Endothelial cell of umbilical vein (primary cell): ENCODE measurements at places on chromosomes 3 and 15. TPM values are rescaled to one million over a fixed set of nuclear protein-coding genes. Genes with fewer than 3 reads are reported as not detected.

DNA sequence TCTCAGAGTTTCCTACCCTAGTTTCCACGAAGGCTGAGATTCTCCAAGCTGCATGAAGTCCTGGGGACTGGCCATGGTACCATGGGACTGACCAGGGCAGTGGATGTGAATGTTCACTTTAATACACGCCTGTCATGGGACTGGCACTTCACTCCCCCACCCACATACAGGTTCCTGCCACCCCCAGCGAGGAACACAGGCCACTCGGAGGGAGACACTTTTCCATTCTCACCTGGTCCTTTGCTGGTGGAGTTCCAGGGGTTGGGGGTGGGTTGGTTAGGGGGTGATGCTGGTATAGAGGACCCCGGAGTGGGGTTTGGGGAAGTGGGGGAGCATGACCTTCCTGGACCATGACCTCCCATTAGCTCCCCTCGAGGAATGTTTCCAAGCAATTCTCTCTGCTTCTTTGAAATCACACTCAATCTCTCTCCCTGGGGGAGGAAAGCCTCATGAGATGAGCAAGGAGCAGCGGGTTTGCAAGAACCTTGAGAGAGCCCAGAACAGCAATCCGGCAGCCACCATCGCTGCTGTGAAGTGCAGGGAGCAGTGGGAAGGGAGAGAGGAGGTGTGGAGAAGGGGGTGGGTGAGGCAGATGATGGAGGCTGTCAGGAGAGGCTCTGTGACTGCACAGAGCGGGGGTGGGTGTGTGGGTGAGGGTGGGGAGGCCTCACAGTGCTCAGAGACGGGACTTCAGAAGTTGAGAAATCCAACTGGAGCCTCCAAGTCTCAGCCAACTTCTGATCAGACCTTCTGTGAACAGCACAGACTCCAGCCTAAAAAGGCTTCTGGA, 69.7 kb downstream of the ADCY5 start:
- no peaks in the 10 kb centered on the region for H3K4me1 ChIP-seq
- H3K27me3 ChIP-seq: no peaks in the 10 kb centered on the region
- no peak overlapping the region for H3K4me3 ChIP-seq
- no peaks in the 10 kb centered on the region for H3K36me3 ChIP-seq
- no peak for DNase-seq
- H3K27ac ChIP-seq: no peak overlapping the region

- no peaks in the 10 kb centered on the region for H3K4me1 ChIP-seq
- H3K27ac ChIP-seq: no peak overlapping the region
- H3K27me3 ChIP-seq: no peaks in the 10 kb centered on the region
- no peak for DNase-seq
- H3K36me3 ChIP-seq: no peaks in the 10 kb centered on the region
- no peak overlapping the region for H3K4me3 ChIP-seq
These were observed 41.0 kb upstream of the TP63 start for GRCh38 chr3:189590223-189590622.

DNA sequence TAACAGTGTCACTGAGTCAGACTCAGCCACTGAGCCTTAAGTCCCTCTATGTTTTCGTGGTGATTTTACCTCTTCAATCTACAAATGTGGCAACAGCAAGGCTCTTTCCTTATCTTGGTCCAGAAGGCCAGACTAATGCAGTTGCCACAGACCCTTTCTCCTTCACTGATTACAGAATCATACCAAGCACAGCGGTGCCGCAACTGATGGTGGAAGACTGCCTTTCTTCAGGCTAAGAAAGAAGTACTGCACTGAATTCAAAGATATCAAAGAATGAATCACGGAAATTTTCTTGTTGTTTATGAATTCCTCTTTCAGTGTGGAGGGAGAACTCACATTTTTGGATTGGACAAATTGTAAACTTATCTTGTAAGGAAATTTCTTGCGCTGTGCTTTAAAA, 18.6 kb downstream of the DCP1A start:
- H3K36me3 ChIP-seq: peaks cover 3% of the 10 kb centered on the region
- H3K4me3 ChIP-seq: no peak overlapping the region
- H3K4me1 ChIP-seq: no peaks in the 10 kb centered on the region
- DNase-seq: no peak

DNA sequence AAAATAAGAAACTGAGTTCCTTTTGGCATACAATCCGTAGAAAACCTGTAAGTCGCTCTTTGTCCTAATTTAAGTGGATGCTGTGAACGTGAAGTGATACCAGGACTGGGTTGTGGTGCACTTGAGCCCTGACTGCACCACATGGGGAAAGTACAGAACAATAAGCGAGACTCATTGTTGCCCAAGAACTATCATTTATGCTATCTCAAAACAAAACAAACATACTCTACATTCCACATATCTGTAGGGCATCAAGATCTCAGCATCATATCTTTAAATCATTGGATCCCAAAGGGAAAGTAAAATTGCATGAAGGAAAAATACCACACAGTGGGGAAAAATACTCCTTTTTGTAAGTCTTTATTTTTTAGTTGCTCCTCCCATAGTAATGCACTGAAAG, 580.3 kb downstream of the MECOM start:
- H3K36me3 ChIP-seq: peaks cover 16% of the 10 kb centered on the region
- no peak overlapping the region for H3K4me3 ChIP-seq
- no peak overlapping the region for H3K27ac ChIP-seq
- DNase-seq: no peak
- H3K4me1 ChIP-seq: no peaks in the 10 kb centered on the region
- H3K27me3 ChIP-seq: no peaks in the 10 kb centered on the region

- no peak for DNase-seq
- H3K36me3 ChIP-seq: no peaks in the 10 kb centered on the region
These were observed 861.8 kb downstream of the SQOR start for GRCh38 chr15:46496491-46497115.

DNA sequence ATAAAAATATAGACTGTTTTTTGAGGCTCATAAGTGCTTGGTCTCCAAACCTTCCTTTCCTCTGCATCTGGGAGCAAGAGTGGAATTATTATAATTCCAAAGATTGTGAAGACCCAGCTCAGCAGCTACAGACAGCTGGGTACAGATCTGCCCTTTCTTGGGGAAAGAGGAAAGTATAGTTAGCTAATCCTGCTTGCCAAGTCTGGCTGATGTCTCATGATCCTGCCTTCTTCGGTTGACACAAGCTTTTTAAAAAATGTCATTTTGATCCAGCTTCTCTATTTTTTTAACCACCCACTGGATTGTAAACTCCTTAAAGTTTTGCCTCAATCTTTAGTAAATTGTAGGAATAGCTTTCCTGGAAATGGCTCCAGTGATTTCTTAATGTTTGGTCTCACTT, 181.1 kb downstream of the LRTM1 start:
- no peaks in the 10 kb centered on the region for H3K4me1 ChIP-seq
- no peak overlapping the region for H3K27ac ChIP-seq
- no peak overlapping the region for H3K4me3 ChIP-seq
- H3K27me3 ChIP-seq: no peaks in the 10 kb centered on the region
- H3K36me3 ChIP-seq: no peaks in the 10 kb centered on the region
- DNase-seq: no peak

DNA sequence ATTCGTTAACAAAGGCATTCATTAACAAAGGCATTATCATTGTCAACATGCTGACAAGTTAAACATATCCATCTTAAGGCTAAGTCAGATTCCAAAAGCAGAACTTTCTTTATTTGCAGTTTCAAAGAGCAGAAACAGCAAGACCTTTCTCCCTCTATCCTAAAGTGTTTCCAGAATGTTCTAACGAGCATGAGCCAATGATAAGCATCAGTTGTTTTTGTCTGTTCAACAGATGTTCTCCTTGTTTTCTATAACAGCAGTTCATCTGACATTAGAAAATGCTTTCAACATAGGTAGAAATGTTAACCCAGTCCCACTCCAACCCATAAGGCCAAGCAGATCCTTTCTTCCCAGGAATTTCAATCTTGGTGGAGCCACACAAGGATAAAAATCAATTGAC, 77.6 kb upstream of the POMGNT2 start:
- H3K4me3 ChIP-seq: no peak overlapping the region
- peaks cover 54% of the 10 kb centered on the region for H3K4me1 ChIP-seq
- no peaks in the 10 kb centered on the region for H3K27me3 ChIP-seq
- no peak overlapping the region for H3K27ac ChIP-seq
- no peak for DNase-seq

- no peaks in the 10 kb centered on the region for H3K4me1 ChIP-seq
- H3K27ac ChIP-seq: no peak overlapping the region
- H3K36me3 ChIP-seq: no peaks in the 10 kb centered on the region
- no peak for DNase-seq
These were observed 117.0 kb downstream of the LRRK1 start for GRCh38 chr15:101036189-101036588.

- H3K4me1 ChIP-seq: peaks cover 12% of the 10 kb centered on the region
- DNase-seq: peak; percentile 42
- no peaks in the 10 kb centered on the region for H3K27me3 ChIP-seq
- peaks cover 13% of the 10 kb centered on the region for H3K36me3 ChIP-seq
- H3K27ac ChIP-seq: no peak overlapping the region
These were observed 7.9 kb downstream of the RFC4 start for GRCh38 chr3:186798239-186798874.

- no peak for DNase-seq
- no peaks in the 10 kb centered on the region for H3K27me3 ChIP-seq
- no peak overlapping the region for H3K4me3 ChIP-seq
- no peak overlapping the region for H3K27ac ChIP-seq
- H3K4me1 ChIP-seq: no peaks in the 10 kb centered on the region
- H3K36me3 ChIP-seq: no peaks in the 10 kb centered on the region
These were observed 73.8 kb downstream of the TLE3 start for GRCh38 chr15:70023769-70024491.

The GPR27 gene
- not detected in 2 replicates for total RNA-seq
